ENCODE measurements at places on chromosomes 16 and 17.

GRCh38 chr16:3770530-3770929 is 53.2 kb upstream of the TRAP1 start:
- DNase-seq, result no peak

- DNase-seq, result no peak
Observed at GRCh38 chr17:14482715-14483114, 181.8 kb downstream of the HS3ST3B1 start.

GRCh38 chr17:47821031-47821423 is 567 bp downstream of the OSBPL7 start:
- DNase-seq, result no peak

DNA sequence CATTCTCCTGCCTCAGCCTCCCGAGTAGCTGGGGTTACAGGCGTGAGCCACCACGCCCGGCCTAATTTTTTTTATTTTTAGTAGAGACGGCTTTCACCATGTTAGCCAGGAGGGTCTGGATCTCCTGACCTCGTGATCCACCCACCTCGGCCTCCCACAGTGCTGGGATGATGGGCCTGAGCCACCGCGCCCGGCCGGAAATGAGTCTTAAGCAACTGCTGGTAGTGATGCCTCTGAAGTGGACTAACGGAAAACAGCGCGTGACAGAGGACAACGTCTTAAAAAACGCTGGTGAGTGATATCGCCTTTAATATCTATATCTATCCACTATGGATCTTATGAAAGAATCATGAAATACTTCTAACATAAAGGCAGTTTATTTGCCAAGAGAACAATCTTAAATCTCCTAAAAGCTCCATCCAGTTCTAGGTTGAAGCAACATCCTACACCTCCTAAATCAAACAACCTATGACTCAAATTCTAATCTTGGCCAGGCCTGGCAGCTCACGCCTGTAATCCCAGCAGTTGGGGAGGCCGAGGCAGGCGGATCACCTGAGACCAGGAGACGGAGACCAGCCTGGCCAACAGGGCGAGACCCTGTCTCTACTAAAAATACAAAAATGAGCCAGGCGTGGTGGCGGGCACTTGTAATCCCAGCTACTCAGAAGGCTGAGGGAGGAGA is 69.8 kb downstream of the NXN start:
- no peak for DNase-seq

Data from stimulated activated CD8-positive, alpha-beta memory T cell treated with anti-CD3 and anti-CD28 coated beads, Interleukin-15, amount 100 ng/mL, for 4 hours (primary cell).